ENCODE measurements at places on chromosomes 6 and 20.

GRCh38 chr6:44004136-44004535 is 123.1 kb downstream of the MRPL14 start:
- no peak for DNase-seq

DNA sequence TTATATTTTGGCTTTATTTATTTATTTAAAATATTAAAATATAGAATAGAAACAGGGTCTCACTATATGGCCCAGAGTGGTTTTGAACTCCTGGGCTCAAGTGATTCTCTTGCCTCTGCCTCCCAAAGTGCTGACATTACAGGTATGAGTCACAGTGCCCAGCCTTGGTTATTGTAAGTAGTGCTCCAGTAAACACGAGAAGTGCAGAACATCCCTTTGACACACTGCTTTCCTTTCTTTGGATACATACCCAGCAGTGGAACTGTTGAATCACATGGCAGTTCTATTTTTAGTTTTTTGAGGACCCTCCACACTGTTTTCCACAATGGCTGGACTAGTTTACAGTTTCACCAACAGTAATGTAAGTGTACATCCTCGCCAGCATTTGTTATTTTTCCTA is 203.9 kb downstream of the PHF3 start:
- DNase-seq = no peak

GRCh38 chr20:53312957-53313356 is 280.7 kb downstream of the ZNF217 start:
- DNase-seq = no peak

DNA sequence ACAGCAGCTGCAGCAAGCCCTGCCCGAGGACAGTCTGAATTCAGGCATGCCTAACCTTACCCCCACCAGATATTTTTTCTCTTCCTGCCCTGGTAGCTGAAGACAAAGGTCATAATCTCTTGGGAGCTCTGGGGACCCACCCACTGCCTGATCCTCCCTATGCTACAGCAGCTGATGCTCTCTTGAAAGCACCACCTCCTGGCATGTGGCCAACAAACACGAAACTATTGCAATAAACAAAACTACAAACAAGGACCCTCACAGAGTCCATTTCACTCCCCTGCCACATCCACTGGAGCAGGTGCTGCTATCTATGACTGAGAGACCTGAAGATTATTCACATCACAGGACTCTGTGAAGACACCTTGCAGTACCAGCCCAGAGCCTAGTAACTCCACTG is 238.5 kb upstream of the HS3ST5 start:
- DNase-seq = no peak

DNA sequence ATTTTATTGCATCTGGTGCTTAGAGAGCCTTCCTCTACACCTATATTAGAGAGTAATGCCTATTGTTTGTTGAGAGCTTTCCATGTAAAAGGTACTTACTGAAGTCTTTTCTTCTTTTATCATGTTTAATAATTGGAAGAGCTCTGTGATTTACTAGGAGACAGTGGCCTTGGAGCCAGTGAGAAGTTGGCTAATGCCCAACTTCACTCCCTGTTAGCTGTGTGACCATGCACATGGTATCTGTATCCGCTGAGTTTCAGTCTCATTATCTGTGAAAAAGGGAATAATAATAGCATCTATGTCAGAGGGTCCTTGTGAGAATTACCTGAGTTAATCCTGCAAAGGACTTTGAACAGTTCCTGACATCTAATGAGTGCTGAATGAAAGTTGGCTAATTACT is 105.0 kb downstream of the CD109 start:
- no peak for DNase-seq

DNA sequence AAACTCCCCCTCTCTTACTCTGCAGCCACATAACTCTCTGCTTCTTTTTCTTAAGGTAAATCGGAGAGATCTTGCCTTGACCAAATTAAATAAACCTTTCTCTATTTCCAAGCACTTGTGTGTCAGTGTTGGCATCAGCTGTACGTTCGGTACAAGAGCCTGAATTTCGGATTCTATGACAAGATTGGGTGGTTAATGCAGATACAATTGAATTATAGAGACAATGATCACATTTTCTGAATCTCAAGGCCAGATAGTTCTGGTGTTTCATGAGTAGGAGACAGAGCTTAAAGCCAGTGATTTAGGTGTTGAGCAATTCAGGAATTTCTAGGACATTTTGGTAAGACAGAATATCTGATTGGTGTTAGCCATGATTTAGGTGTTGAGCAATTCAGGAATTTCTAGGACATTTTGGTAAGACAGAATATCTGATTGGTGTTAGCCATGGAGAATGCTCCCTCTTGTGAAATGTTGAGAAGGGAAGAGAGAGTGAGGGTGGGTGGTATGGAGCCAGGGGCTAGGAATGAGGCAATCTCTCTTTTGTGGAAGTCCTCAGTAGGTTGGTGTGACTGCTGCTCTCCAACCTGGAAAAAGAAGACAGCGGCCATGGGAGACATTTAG is 5.1 kb downstream of the SPINT3 start:
- DNase-seq = no peak

DNA sequence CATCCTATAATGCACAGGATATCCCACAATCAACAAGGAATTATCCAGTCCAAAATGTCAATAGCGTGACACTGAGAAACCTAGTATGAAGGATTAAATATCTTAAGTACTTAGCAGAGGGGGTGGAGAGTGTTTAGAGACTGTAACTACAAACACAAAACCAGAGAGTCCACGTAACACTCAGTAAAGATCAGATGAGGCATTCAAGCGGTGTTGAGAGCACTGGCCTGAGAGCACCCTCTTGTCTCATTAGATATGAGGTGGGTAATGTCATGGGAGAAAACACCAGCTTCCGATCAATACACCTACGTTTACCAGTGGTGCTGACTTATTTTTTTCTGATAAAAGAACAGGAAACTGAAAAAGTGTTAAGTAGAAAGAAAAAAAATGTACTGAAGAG is 2.3 kb downstream of the FAM184A start:
- no peak for DNase-seq

DNA sequence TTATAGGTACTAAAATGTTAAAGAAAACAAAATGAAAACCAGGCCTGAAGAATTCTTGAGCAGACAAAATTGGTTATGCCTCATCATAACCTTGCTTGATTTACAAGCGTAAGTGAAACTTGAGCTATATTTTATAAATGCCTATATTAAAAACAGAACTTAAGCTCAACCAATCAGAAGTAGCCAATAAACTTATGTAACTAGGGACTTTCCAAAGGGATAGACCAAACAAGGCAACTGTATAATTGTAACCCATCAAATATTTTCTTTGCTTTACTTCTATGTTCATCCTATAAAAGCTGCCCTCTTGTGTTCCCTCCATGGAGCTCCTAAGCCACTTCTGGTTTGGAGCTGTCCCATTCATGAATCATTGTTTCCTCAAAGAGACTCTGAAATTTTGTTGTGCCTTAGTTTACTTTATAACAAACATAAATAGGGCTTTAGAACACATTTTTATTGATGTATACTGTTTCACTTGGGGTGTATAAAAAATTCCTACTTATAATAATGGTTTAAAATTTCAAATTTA is 101.6 kb upstream of the CARMIL1 start:
- DNase-seq = no peak

DNA sequence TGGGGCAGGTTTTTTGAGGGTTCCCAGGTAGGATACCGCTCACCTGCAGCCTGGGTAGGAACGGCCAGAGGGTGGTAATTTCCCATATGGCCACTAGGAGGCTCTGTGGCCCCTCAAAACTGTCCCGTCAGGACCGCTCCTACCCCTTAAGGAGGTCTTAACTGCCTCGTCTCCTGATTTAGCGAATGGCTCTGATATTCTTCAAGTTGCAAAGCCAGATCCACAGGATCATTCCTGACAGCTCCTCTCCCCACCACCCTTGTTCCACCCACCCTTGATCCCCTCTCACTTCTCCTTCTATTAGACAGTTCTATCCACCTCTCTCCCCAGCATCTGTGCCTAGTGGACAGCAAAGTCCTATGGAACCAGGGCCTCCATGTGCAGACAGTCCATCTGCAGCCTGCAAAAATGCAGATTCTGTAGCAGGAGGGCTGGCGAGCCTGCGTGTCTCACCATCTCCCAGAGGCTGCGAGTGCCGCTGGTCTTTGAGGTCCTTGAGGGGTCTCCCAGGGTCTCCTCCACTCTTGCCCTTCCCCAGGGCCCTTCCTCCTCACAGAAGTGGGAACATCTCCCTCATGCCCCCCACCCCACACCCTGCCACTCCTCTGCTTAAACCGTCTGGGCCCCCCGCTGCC is 34.3 kb upstream of the ZBP1 start:
- peak; percentile 41 for DNase-seq

DNA sequence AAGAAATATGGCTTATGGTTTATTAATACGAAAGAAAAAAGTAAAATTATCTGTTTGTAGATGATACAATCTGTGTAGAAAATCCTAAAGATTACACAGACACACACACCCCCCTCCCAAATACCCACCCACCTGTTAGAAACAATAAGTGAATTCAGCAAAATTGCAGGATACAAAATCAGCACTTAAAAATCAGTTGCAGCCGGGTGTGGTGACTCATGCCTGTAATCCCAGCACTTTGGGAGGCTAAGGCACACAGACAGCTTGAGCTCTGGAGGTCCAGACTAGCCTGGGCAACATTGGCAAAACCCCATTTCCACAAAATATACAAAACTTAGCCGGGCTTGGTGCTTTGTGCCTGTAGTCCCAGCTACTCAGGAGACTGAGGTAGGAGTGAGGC is 42.3 kb downstream of the NINL start:
- DNase-seq = no peak

DNA sequence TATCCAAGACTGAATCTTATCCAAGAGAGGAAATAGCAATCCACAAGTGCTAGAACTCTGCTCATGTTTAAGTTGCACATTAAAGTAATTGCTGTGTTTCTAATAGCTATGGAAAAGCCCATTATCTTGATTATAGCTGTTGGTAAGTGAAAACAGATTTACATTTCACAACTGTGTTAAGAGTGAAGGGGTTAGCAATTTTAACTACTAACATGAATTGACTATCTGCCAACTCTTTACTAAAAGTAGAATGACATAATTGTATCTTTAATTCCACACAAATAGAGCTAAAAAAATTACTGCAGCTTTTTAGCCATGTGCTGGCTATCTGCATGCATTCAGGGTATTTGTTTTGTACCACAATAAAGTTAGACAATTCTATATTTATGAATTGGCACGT is 277.9 kb upstream of the IRAK1BP1 start:
- DNase-seq = no peak

DNA sequence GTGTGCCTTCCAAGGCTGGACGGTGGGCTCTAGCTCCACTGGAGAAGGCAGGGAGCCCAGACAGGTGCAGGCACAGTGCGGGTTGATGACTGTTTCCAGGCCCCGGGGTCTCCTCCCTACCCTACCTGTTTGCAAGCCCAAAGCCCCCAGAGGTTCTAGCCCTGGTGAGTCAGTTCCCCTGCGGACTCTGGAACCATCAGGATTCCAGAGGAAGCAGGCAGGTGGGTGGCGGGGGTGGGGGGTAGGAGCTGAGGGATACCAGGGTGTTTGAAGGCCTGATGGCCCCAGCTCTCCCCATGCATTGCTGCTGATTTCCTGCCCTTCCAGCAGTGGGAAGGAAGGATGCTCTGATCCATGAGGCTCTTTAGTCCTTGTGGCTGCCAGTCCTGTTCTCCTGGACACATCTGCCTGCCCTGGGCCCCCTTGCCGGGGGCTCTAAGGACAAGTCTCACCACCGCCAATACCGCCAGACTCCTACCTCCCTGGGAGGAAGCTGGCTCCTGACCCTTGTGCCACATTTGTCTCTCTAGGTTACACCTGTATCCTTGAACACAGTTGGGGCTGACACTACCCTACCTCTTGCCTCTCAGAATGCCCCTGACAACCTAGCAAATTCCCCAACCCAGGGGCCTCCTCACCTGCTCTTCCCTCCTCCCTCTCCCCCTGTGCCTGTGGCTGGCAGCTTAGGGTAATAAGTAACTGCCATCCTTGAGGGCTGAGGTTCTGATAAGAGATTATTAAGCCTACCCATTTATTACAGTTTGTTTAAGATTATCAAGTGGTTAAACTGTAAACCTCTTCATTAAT is 21.7 kb downstream of the KCNK5 start:
- DNase-seq = no peak

DNA sequence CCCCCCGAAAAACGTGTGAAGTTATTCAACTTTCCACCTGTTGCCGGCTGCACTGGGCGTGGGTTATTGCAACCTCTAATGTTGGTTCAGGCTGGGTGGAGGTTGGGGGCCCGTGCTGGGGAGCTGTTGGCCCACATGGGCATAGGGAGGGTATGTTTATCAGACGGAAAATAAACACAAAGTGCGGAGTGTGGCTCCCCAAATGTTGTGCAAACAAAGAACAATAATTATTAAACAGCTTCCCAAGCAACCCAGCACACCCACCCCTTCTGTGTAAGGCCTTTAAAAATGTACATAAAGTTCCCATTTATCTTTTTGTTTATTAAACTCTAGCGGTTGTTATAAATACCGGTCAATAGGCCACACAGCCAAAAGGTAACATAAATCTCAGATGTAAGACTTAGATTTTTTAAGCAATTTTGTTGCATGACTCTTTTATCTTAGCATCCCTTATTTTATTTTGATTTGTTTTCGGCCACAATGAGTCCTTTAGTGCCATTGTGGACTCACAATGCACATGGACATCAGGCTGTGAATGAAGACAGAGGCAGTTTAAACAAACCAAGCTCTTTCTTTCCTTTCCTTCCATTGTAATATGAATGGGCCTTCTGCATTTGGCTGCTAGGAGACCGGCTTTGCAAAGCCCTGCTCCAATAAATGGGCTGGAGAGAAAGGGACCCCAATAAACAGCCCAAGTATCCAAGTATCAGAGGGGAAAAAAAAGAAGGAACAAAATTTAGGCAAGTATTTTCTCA is 6.9 kb upstream of the DLL1 start:
- no peak for DNase-seq

DNA sequence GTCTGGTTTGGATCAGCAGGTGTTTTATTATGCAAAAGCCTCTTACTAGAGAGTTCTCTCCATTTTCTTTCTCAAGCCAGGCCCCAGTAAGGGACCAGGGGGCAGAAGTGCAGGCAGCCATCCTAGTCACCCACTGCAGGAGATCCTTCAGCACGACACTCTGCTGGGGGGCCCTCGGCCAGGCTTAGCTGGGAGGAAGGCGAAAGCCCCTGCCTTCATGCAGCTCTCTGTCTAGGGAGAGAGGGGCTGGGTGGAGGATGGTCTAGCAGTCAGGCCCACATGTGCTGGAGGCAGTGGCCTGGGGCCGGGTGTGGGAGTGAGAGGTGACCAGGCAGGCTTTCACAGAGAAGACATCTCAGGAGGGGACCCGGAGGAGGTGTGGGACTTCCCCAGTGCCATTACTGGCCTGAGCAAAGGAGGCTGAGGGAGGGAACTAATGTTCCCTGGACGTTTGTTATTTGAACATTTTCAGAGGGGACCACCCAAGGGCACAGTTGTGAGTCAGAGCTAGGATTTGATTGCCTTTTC is 33.5 kb upstream of the VSTM2L start:
- no peak for DNase-seq

- no peak for DNase-seq
Measured at GRCh38 chr6:158622545-158623190, 21.9 kb downstream of the DYNLT1 start.

DNA sequence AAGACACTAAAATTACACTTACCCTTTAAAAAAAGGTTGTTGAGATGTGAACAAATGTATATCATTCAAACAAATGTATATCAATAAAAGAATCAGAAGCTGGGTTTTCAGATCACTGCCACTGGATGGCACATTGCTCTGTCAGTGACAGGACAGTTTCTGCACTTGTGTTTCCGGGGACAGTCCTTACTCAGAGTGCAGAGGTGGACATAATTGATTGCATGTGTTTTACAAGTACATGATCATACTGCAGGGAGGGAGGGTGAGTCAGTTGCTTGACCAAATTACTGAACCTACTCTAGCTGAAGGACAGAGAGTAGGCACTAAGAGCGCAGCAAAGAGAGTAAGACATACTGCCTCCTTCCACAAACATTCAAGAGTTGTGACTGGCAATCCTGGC is 302.3 kb downstream of the TENT5A start:
- DNase-seq = no peak

All from T-helper 2 cell (primary cell).